Esophagus squamous epithelium (tissue), 5 donors: ENCODE measurements at places on chromosomes 7 and 10. TPM values are rescaled to one million over a fixed set of nuclear protein-coding genes. Genes with fewer than 3 reads are reported as not detected.

- no peak for DNase-seq
Observed at GRCh38 chr10:47321521-47322195, 596 bp upstream of the GDF2 start.

NCAPG2 gene
- 7.3 TPM for total RNA-seq

GRCh38 chr7:52959878-52960660 is 75.4 kb upstream of the POM121L12 start:
- DNase-seq = no peak

GRCh38 chr10:63494951-63495350 is 26.2 kb upstream of the REEP3 start:
- no peak for DNase-seq

DNA sequence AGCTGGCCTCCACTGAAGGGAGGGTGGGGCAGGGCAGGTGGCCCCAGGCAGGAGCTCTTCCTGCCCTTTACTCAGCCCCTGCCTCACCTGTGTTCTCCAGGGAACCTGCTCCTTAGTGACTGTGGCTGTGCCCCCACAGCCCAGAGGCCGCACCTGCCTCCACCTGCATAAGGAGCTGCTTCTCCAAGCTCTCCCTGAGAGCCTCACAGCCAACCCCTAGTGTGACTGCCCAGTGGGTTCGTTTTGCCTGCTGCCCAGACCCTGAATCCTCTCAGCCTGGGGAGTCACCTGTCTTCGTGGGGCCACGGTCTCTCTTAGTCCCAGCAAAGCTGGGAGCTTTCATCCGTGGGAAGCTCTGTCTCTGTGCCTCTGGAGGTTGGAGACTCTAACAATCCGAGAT is 94.4 kb downstream of the GLRX3 start:
- no peak for DNase-seq

DPP6 gene
- 0.38 TPM for total RNA-seq

DNA sequence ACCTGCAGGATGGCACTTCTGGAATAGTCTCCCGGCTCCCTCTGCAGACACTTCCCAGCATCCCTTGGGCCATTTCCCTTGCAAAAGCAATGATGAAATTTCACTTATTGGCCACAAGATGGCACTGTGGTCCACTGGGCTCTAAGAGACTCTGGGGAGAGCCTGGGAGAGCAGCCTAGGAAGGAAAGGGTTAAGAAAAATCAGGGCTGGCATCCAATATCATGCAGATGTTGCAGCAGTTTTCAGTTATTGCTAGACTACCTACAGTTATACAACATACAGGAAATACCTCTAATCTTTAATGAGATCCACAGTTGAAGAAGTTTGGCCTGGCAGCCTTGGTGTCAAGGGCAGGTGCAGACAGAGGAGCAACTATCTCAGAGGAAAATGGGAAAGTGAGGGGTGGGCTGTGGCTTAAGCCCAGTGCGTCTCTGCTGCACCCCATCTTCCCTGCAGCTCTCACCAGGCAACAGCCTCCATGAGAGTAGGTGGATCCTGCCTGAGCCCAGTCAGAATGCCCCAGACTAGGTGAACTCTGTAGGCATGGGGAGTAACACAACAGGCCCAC is 100.2 kb upstream of the PRSS58 start:
- no peak for DNase-seq

PILRA gene
- 0.61 TPM for total RNA-seq

- no peak for DNase-seq
Observed at GRCh38 chr7:69908454-69908853, 310.2 kb downstream of the AUTS2 start.

- DNase-seq = no peak
Observed at GRCh38 chr7:120201290-120201689, 71.7 kb upstream of the KCND2 start.

AGMO gene
- total RNA-seq = 0.53 TPM

DNA sequence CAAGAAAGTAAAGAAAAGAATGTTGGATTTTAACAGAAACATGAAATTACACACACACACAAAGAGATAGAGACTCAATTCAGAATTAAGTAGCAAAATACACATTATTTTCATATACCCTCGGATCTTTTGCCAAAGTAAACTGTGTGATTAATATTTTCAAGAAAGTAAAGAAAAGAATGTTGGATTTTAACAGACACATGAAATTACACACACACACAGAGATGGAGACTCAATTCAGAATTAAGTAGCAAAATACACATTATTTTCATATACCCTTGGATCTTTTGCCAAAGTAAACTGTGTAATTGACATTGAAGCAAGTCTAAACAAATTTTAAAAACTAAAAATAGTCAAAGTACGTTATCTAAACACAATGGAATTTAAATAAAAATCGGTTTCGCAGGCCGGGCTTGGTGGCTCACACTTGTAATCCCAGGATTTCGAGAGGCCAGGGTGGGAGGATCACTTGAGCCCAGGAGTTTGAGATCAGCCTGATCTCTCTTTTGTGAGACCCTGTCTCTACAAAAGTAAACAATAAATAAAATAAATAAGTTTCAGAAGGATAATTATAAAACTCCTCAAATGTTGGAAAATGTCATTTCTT is 337.3 kb upstream of the MAGI2 start:
- DNase-seq = no peak

DNA sequence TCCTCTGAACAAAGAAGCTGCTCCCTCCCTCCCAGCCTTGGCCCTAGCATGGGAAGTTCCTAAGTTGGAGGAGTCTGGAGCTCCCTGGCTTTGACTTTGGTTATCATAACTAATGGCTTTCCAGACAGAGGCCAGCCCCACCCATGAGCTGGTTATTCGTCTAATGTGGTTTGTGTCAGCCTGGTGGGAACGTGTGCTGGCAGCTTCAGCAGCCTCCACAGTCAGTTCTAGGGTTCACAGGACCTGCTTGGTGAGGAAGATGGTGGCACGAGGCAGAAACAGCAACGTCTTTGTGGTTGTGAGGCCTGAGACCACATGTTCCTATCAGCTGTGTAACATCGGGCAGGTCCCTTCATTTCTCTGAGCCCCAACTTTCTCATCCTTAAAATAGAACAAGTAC is 103.1 kb downstream of the PAXIP1 start:
- DNase-seq = no peak

PPP1R9A gene
- total RNA-seq = 6.3 TPM

- DNase-seq = no peak
Observed at GRCh38 chr10:121096617-121097431, 245.7 kb downstream of the WDR11 start.

DNA sequence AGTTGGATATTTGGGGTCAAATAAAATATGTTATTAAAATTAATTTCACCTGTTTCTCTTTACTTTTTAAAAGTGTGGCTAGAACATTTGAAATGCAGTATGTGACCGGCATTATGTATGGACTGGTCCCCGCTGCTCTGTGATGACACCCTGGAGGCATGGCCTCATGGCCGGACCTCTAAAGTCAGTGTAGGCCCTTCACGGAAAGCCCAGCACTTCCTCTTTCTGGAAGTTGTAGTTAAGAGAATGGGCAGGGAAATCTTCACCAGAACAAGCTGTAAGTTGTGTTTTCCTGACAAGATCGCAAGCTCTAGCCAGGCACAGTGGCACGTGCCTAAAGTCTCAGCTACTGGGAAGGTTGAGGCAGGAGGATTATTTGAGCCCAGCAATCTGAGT is 38.3 kb upstream of the SRGN start:
- DNase-seq = no peak

ZDHHC6 gene
- 15.1 TPM for total RNA-seq

GRCh38 chr10:117790179-117790578 is 247.6 kb downstream of the EMX2 start:
- DNase-seq = no peak

DNA sequence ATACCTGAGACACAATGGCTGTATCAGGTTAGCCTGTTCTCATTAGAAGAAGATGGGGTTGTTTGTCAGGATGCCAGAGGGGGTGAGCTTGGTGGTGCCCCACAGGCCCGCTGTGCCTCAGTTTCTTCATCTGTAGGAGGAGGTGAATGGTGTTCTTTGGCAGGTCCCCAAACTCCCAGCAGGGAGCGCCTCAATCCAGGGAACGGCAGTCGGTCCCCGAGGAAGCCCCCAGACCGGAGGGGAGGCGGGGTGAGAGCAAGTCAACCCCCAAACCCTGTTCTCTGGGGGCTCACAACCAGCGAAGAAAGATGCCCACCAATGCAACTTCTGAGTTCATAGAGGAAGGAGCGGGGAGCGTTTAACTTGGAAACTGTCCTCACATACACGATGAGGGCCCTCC is 16.0 kb downstream of the C10orf105 start:
- no peak for DNase-seq
